OCI-LY7 (cell line): ENCODE measurements at places on chromosomes 3 and 15. TPM values are rescaled to one million over a fixed set of nuclear protein-coding genes. Genes with fewer than 3 reads are reported as not detected.

Gene IL17RE
- total RNA-seq, result 0.53 and 1.1 TPM in 2 replicates

DNA sequence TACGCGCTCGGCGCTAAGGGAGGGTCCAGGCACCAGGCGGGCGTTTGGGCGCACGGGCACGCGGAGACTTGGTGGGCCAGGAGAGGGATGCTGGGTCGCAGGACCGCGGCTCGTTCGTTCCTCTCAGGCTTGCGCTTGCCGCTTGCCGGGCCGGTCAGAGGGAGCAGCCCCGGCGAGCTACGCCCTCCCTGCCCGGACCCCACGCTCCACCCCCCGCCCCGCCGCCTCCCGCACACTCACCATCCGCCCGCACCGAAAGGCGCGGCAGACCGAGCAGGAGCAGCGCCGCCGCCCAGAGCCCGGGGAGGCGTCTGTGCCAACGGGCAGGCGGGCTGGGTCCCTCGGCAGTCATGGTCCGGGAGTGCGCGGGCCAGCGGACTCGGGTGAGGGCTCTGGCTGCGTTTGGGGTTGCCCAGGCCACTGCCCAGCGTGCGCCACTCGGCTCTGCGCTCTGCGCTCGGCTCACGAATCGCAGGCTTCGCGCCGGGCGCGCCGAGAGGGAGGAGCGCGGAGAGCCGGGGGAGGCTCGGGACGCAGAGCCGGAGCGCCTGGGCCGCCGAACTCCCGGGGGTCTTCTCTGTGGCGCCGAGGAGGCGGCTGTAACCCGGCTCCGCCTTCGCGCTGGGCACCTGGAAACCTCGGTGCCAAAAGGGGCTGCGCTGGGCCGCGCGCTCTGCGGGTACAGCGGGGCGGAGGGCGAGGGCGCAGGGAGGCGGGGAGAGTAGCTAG, at the start of gene SUSD5:
TSS of gene SUSD5 (minus strand) at position 365 of the 729 bp plus-strand sequence. CDS start at position 352, 13 bp downstream.
- no peak for DNase-seq

Gene GPX1
- 119 and 148 TPM in 2 replicates for total RNA-seq

Gene NECTIN3
- total RNA-seq, result not detected in 2 replicates

Gene ZBED2
- total RNA-seq, result not detected in 2 replicates

DNA sequence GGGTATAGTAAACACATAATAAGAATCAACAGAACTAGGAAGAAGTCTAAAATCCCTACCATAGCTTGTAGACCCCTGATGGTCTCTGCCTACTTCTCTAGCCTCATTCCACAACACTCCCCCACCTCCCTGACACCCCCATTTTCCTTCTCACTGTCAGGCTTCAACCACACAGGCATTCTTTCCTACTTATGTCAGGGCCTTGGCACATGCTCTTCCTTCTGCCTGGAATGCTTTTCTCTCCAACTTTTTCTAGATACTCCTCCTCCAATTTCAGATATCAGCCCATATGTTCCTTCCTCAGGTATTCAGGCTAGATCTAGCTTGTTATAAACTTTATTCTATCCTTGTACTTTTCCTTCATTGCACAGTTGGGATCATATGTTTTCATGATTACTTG, 106.0 kb upstream of the MRPL3 start:
- DNase-seq, result no peak

- DNase-seq, result peak; percentile 16
Measured at GRCh38 chr3:195752546-195753331, 32.0 kb downstream of the MUC20 start.

GRCh38 chr3:130411320-130411719, 65.8 kb downstream of the COL6A5 start:
- DNase-seq, result no peak

DNA sequence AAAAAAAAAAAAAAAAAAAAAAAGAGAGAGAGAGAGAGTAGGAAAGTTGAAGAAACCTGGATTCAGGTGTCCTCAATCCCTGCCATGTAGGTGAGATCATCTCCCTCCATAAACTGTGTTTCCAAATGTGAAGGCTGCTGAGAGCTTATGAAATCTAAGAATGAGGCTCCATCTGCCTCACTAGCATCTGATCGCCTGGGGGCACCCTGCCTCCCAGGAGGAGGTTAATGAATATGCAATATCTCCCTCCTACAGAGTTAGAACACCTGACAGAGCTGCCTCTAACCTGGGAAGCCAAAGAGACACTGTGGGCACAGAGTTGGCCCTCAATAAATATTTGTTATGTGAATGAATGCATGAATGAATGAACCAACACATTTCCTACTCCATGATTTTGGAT, 23.8 kb upstream of the ZNF148 start:
- peak; percentile 21 for DNase-seq

Gene HTR3E
- not detected in 2 replicates for total RNA-seq

- no peak for DNase-seq
Measured at GRCh38 chr15:40082195-40082883, 26.3 kb downstream of the BMF start.

GRCh38 chr3:100020876-100021644, 93.2 kb downstream of the FILIP1L start:
- no peak for DNase-seq

Gene LRRC31
- not detected in 2 replicates for total RNA-seq

GRCh38 chr3:151593928-151594327, 133.1 kb upstream of the IGSF10 start:
- no peak for DNase-seq

DNA sequence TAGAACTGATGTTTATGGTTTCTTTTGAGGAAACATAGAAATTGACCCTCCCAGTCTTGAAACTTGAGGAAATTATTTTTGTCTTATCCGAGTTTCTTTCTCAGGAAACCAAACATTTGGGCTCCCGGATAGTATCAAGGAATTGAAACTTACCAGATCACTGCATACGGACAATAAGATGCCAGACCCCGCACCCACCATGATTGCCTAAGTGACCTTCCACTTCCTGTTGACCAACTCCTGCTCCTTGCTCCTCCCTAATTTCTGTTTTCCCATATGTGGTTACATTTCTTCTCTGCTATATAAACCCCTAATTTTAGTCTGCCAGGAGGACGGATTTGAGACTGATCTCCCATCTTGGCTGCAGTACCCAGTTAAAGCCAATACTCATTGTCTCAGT, 118.4 kb upstream of the TPRG1 start:
- no peak for DNase-seq

Gene ADGRG7
- not detected in 2 replicates for total RNA-seq

- no peak for DNase-seq
Measured at GRCh38 chr3:29802057-29802456, 521.2 kb downstream of the RBMS3 start.

DNA sequence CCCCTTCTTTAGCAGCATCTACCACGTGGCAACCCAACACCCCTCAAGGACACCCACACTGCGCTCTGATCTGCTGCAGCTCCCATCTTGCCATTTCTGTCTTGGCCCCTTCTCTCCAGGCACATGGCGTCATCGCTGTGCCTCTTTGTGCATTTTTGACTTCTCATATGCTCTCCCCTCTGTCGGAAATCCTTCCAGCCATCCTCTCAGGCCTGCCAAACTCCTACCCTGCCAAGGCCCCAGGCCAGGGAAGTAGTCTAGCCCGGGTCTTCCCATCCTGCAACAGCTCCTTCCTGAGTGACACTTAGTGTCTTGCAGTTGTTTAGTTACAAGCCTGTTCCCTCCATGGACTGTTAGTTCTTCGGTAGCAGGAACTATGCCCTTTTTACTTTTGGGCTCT, 34.0 kb upstream of the CTXND1 start:
- no peak for DNase-seq

Gene GATM
- 2.7 and 3.4 TPM in 2 replicates for total RNA-seq

Gene TRNT1
- 50.2 and 58.6 TPM in 2 replicates for total RNA-seq

Gene CASR
- 0.04 TPM in 1 of 2 replicates, not detected in the other for total RNA-seq

DNA sequence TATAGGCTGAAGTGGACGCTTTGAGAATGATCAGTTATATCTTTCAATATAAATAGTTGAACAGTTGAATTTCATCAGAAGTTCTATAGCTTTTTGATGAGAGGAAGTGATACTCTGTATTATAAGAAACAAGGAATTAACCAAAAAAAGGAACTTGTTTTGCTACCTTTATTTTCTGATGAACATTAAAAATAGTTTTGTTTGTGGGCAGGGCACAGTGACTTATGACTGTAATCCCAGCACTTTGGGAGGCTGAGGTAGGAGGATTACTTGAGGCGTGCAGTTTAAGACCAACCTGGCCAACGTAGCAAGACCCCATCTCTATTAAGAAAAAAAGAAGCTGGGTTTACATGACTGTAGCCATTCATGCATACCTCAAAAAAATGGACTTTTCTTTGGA, 16.7 kb downstream of the BLOC1S6 start:
- DNase-seq, result peak; percentile 38

DNA sequence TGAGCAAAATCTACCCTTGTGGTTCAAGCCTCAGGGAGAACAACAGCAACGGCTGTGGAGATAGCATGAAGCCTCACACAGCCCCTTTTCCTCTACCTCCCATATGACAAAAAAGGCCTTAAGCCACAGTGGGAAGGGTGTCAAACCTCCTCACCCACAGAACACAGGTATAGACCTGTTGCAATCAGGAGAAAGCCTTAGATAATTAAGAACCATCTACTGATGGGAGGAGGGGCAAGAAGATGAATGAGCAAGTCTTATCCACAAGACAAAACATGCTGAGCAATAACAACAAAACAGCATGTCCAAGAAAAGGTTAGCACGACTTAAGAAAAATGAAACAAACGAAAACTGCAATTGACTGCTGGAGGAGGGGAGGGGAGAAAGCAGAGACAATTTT, 272.9 kb upstream of the BCHE start:
- DNase-seq, result no peak

DNA sequence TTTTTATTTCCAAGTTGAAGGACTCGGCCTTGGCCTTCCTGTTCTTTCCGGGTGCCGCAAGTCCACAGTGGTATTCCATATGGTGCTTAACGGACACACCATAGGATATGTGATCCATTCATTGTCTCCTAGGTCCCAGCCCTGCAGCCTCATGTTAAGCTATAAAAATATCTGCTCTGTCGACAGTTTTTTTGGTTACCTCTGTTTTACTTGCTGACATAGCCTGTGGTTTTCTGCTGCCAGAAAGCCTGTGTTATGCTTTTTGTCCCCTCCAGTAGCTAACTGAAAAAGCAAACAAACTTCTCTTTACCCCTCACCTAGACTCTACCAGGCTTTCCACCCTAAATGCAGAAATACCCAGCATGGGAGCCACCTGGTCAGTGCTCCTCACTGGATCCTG, 5.3 kb downstream of the INAFM2 start:
- no peak for DNase-seq

DNA sequence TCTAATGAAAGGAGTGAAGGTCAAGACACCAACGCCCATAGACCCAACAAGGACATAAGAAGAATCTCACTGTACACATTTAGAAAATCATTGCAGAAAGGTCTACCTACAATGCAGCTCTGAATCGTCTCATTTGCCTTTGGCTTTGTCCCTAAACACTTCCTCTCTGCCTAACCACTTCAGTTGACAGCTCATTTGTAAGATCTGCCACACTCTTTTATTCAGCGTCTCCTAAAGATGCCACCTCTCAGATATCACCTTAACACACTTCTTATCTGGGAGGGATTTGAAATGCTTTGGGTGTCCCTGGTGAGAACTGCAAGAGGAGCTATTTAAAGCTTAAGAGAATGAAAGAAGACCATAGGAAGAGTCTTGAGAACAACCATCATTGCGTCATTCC, 38.7 kb downstream of the RAB27A start:
- DNase-seq, result no peak

DNA sequence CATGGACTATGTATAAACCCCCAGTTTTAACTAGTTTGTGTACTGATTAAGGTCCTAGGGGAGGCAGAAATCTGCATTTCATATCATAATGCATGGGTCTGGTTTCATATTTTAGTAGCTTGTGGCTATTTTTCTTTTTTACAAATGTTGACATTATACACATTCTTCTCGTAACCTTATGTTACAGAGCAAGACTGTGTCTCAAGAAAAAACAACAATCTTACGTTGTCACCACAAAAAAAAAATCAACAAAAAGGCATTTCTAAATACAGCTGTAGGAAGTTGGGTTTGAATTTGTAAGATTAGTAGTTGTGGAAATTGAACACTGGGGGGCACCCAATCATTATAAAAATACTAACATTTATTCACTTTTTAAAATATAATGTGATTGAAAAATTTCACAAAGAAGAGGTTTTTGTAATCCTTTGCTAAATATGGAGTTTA, 17.9 kb downstream of the SERP1 start:
- DNase-seq, result peak; percentile 38

Gene RYR3
- 0.32 and 0.33 TPM in 2 replicates for total RNA-seq

Gene FBXL22
- 0.37 TPM in 1 of 2 replicates, not detected in the other for total RNA-seq

DNA sequence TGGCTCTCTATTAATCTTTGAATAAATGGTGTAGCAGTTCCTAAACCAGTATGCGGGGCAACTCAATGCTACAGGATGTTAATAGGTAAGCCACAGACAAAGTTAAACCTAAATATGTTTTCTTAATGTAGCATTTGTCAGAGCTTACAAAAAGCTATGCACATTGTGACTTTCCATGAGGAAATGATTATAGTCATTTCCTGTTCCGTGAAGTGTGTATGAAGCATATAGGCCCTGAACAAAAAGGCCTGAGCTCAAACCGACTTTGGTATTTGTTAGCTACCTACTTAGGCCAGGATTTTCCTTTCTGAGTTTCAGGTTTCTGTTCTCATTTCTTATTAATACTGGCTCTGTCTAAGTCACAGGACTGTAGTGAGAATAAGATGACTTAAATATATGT, 14.2 kb downstream of the ZNF80 start:
- peak; percentile 35 for DNase-seq

Gene ERICH6
- total RNA-seq, result 0.38 TPM in 1 of 2 replicates, not detected in the other

Gene PP2D1
- total RNA-seq, result not detected in 2 replicates

Gene GHSR
- not detected in 2 replicates for total RNA-seq

Gene DRD3
- total RNA-seq, result not detected in 2 replicates

DNA sequence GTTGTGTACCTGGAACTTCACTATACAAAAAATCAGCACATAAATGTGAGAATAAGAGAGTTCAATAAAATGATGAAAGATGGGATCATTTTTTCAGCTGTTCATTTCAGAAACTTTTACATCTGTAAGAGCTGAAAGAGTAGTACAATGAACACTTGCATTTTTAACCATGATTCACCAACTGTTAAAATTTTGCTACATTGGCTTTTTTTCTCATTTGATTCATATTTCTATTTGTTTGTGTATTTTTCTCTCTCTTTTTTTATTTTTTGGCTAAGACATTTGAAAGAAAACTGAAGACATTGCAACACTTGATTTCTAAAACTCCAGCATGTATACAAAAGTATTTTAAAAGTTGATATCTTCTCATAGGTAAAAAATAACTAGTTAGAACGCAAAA, 98.3 kb upstream of the CDIN1 start:
- DNase-seq, result no peak

DNA sequence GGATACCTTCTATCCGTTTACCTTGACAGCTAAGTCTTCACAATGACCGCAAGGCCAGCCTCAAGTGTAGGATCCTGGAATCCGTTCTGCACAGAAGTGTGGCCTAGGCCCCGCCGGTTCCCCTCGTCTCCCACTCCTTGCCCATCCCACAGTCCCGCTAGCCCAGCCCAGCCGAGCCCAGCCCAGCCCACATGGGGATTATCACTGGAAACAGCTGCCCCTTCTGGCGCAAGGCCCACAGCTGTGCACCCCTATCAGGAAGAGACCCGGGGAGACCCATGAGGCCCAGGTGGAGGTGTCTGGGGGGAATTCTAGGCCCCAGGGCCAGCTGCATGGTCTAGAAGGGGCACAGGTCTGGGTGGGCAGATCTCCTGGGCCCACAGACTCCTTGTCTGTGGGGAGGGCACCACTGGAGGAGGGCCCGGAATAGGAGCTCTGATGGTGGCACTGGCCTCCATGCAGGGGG, 27.9 kb upstream of the KLF13 start:
- no peak for DNase-seq
